ENCODE measurements at places on chromosomes 4 and X. TPM values are rescaled to one million over a fixed set of nuclear protein-coding genes. Genes with fewer than 3 reads are reported as not detected.

DNA sequence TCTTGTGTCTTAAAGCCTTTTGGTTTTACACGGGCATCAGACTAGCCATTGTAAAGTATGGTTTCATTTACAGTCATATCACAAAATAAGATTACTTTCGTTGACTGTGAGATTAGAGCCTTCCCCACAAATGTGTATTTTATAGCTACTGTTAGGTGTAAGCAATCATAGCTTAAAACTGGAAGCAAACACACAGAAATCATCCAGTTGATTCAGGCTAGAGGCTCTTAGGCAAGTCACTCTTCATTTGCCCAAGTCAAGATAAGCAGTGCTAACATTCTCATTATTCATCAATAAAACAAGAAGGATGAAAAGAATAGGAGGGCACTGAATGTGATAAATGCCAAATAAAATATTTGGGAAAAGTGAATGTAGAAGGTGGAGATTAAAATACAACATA lies 448.7 kb upstream of the FAM241A start:
- H3K4me1 ChIP-seq = no peaks in the 10 kb centered on the region
- H3K4me3 ChIP-seq = no peak overlapping the region
- peaks cover 11% of the 10 kb centered on the region for H3K27me3 ChIP-seq
- DNase-seq = no peak
- H3K27ac ChIP-seq = no peak overlapping the region
- no peaks in the 10 kb centered on the region for H3K36me3 ChIP-seq

DNA sequence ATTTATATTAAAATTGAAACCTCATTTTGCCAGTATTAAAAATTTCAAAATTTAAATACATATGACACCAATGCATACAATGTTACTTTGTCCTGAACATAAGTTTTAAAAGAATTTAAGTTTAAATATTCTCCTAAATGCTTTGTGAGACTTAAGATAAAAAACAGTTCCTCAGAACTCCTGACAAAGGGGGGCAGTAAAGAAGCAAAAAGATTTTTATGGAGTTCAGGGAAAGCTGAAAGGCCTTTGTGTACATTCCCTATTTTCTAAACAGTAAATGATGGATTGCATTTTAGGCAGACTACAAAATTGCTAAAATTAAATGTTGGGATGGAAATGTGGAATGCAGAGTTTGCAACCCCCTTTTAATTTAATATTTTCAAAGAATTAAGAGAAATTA lies 81.7 kb downstream of the SNCA start:
- no peaks in the 10 kb centered on the region for H3K27me3 ChIP-seq
- H3K4me1 ChIP-seq = peaks cover 17% of the 10 kb centered on the region
- no peak overlapping the region for H3K4me3 ChIP-seq
- no peak overlapping the region for H3K27ac ChIP-seq

Gene CCDC160
- not detected for total RNA-seq

DNA sequence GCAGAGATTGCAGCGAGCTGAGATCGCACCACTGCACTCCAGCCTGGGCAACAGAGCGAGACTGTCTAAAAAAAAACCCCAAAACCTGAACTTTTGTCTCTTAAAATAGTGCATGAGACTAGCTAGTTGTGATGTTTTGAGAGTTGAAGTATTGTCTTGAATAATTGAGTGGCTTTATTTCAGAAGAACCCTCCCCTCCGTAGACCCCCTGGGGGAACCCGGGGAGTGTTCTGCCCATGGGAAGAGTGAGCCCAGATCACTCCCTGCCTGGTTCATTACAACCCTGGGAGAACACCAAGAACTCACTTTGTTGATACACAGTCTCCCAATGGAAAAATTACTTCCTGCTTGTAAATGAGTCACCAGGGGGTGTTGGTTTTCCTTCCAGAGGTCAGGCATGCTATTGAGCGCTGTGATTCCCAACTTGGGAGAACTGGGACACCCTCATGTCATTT lies 65.3 kb upstream of the SHISA3 start:
- H3K4me3 ChIP-seq = no peak overlapping the region
- peaks cover 16% of the 10 kb centered on the region for H3K4me1 ChIP-seq
- no peaks in the 10 kb centered on the region for H3K27me3 ChIP-seq

GRCh38 chr4:147201016-147201415 lies 255.4 kb upstream of the TTC29 start:
- DNase-seq = no peak
- no peak overlapping the region for H3K4me3 ChIP-seq
- H3K27ac ChIP-seq = no peak overlapping the region
- H3K27me3 ChIP-seq = no peaks in the 10 kb centered on the region

GRCh38 chr4:137668885-137669545 lies 136.7 kb upstream of the PCDH18 start:
- no peak overlapping the region for H3K27ac ChIP-seq
- DNase-seq = no peak
- no peaks in the 10 kb centered on the region for H3K36me3 ChIP-seq
- no peak overlapping the region for H3K4me3 ChIP-seq
- H3K27me3 ChIP-seq = no peaks in the 10 kb centered on the region
- no peaks in the 10 kb centered on the region for H3K4me1 ChIP-seq

Gene SLC10A4
- not detected for total RNA-seq

DNA sequence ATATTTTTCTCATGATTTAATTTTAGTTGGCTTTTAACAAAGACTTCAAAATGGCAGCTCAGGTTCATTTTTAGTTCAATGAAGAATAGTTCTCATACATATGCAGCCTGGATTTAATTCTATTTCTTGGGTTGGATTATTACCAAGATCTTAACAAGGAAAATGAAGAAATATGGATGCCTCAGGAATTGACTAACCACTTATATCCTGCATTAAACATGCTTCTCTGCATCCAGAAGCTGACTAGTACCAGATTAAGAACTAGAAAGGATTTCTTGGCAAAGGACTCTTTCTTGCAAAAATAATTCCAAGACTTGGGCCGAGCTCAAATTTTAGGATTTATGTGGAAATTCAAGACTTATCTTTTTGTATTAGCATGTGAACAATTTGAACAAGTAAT lies 5.6 kb upstream of the KLHL2 start:
- H3K4me1 ChIP-seq = peaks cover 12% of the 10 kb centered on the region
- H3K27ac ChIP-seq = no peak overlapping the region
- no peaks in the 10 kb centered on the region for H3K27me3 ChIP-seq
- H3K36me3 ChIP-seq = no peaks in the 10 kb centered on the region
- no peak for DNase-seq

GRCh38 chr4:10534820-10535219 lies 77.6 kb upstream of the ZNF518B start:
- no peak overlapping the region for H3K27ac ChIP-seq
- H3K27me3 ChIP-seq = no peaks in the 10 kb centered on the region
- H3K4me1 ChIP-seq = peaks cover 9% of the 10 kb centered on the region
- no peak for DNase-seq

Gene AKAP17A
- 15.8 TPM for total RNA-seq

Data from left ventricle myocardium inferior (tissue), 1 donor.